ENCODE measurements at places on chromosomes 12 and 14.

GRCh38 chr12:12181511-12181910, 85.3 kb downstream of the LRP6 start:
- no peak for DNase-seq

DNA sequence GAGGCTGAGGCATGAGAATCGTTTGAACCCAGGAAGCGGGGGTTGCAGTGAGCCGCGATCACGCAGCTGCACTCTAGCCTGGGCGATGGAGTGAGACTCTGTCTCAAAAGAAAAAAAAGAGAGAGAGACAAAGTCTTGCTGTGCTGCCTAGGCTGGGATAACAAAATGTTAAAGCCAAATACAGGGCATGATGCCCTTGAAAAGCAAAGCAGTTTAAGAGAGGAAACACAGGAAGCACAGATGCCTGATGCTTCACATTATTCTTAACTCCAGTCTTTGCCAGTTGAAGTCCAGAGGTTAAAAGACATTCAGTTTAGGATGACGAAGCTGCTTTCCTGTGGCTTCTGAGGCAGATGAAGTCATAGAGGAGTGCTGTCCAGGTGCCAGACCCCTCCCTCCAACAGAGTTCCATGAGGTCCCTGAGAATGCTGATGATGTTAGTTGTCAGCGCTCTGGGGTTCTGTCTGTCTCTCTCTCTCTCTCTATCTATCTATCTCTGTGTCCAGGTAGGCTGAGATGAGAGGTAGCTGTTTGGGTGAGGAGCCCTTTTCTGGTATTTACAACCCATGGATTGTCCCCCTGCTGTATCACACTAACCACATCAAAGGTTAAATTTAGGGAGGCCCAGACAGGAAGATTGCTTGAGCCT, 4.9 kb upstream of the MRPL52 start:
- no peak for DNase-seq

DNA sequence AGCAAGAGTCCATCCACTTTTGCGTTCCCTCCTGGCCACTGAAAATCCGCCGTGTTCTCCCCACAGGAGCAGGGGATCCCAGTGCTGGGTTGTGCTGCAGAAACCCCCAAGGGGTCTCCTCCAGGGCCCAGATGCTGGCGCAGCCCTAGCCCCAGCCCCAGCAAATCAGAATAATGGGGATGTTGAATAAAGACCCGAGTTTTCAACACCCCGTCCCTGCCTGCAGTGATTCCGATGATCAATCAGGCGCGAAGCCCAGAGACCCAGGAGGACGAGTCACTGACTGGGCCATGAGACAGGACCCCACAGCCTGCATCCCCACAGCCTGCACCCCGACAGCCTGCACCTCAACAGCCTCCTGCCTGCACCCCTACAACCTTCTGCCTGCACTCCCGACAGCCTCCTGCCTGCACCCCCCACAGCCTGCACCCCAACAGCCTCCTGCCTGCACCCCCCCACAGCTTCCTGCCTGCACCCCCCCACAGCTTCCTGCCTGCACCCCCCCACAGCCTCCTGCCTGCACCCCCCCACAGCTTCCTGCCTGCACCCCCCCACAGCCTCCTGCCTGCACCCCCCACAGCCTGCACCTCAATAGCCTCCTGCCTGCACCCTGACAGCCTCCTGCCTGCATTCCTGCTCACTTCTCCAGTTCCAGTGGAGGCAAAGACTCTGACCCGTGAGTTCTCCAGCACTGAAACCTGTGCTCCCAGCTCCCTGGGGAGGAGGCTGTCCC, 37.2 kb downstream of the TNFAIP2 start:
- no peak for DNase-seq

DNA sequence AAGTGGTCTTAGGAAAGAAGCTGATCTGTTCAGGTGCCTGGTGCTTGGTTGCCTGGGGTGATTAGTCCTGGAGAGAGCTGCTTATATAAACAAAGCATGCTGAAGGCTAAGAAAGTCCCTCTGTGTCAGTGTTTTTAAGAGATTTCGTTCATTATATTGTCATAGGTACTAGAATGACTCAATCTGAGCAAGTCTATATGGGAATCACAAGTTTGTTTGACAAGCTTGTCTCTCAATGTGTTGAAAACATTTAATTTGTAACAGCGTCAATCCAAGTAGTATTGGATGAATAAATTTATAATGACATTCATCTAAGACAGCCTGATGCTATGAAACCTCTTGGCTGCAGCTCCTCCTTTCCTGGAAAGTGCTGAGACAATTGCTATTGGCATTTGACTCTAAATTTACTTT, 256.3 kb downstream of the TMTC2 start:
- DNase-seq: no peak

DNA sequence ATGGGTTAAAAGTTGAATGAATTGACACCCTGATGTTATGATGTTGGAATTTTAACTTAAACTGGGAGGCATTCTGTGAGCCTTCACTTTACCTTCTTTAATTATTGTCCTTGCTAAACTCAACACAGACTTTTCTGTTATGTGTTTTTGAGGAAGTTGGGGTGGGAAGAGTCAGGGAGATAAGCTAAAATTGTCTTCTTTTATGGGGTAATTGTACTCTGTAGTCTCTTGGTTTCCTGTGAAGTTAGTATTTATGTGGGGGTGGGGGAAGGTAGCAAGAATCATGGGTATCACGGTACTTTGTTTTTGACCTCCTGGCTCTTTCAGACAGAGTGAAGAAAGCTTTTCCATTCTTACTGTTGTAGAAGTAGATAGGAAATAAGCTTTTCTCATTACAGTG, 32.9 kb downstream of the RAB21 start:
- DNase-seq: no peak

GRCh38 chr12:104677441-104678089, 220.8 kb downstream of the CHST11 start:
- DNase-seq: no peak

DNA sequence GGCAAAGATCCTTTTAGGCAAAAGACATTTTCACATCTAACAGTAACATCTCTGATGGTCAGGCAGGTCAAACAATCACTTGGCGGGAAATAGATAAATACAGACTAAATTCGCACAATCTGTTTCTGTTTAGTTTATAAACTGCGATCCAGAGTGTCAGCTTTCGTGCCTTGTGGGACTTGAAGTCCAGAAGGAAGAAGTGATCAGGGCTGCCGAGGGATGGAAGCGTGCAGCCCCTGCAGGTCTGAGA, 245 bp upstream of the BRMS1L start:
- no peak for DNase-seq

- no peak for DNase-seq
These were observed 220.7 kb upstream of the SRRM4 start for GRCh38 chr12:118760623-118761022.

GRCh38 chr12:124610021-124610612, 42.7 kb upstream of the NCOR2 start:
- no peak for DNase-seq

- no peak for DNase-seq
These were observed 111.8 kb upstream of the DNM1L start for GRCh38 chr12:32567296-32567674.

DNA sequence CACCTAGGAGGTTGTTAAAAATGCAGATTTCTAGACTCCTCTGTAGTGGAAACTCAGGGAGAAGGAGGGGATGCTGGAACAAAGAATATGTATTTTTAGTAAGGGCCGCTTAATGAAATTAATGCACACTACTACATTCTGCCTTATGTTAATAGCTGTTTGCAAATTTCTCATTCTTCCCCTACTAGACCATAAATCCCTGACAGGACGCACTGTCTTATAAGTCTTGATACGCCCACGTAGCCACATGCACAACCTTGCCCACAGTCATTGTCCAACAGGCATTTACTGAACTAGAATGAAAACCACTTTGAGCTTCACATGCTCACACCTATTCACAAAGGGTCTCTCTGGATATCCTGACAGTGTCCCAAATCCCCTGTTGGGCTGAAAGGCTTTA, 10.5 kb downstream of the KRT2 start:
- DNase-seq: no peak

DNA sequence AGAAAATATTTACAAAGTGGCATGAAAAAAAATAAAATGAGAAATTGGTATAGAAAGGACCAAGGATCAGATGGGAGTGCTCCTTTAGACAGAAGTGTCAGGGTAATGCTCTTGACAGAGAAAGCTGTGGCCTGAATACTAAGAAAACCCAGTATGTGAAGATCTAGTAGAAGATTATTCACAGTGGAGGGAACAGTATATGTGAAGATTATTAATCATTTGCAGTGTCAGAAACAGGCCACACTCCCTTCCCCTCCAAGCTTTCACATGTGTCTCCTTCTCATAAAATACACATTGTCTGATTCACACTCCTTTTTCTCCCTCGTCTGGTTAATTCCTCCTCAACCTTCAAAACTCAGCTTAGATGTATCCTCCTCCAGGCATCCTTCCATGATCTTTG, 41.3 kb downstream of the CAPS2 start:
- DNase-seq: no peak

- no peak for DNase-seq
These were observed 7.4 kb upstream of the IKZF4 start for GRCh38 chr12:56013482-56013881.

GRCh38 chr12:104750061-104750460, 208.0 kb downstream of the SLC41A2 start:
- no peak for DNase-seq

- DNase-seq: peak; percentile 23
These were observed 69.9 kb upstream of the CNTN1 start for GRCh38 chr12:40622246-40622838.

DNA sequence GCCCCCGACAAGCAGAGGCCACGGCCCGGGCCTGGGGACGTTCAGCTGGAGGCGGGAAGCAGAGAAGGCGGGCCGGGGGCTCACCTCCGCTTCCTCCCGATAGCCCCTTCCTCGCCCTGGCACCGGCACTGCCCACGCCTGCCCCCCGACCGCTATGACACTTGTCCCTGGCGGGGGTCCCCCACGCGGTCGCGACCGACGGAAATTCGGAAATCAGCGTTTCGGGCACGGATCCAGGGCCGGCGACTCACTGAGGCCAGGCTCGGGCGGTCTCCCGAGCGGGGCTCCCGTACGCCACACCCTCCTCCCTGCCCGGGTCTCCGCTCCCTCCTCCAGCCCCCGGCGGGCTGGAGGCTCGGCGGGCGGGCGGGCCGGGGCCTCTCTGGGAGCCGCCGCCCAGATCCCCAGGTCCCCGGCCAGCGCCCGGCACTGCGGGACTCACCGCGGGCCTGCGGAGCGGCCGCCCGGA, 581 bp downstream of the PITPNM2 start:
- DNase-seq: no peak

DNA sequence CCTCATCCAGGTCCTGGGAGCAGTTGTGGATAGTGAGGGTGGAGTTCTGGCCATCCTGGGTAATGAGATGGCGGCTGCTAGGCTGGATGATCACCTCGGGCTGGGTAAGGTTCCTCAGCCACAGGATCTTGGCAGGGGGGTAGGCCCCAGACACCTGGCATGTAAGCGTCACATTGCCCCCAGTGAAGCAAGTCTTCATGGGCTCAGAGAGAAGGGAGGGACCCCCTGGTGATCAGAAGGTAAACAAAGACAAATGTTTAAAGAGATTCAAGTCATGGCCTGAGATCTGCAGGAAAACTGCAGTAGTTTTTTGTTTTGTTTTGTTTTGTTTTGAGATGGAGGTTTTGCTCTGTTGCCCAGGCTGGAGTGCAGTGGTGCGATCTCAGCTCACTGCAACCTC, 12.8 kb upstream of the WSB2 start:
- DNase-seq: no peak

DNA sequence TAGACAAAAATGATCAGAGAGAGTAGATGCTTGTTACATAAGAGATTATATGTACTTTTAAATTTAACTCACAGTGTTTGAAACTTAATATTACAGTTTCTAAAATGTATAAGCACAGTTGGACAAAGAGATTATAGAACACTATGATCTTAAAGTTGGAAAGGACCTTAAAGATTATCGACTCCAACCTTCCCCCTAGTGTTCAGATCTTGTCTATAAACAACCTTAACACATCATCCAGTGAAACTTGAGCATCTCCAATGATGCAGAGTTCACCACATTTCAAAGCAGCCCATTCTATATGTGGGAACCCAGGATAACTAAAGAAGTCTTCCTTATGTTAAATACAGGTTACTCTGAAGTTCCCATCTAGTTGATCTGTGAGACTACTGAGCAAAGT, 480.8 kb downstream of the RMST start:
- no peak for DNase-seq

DNA sequence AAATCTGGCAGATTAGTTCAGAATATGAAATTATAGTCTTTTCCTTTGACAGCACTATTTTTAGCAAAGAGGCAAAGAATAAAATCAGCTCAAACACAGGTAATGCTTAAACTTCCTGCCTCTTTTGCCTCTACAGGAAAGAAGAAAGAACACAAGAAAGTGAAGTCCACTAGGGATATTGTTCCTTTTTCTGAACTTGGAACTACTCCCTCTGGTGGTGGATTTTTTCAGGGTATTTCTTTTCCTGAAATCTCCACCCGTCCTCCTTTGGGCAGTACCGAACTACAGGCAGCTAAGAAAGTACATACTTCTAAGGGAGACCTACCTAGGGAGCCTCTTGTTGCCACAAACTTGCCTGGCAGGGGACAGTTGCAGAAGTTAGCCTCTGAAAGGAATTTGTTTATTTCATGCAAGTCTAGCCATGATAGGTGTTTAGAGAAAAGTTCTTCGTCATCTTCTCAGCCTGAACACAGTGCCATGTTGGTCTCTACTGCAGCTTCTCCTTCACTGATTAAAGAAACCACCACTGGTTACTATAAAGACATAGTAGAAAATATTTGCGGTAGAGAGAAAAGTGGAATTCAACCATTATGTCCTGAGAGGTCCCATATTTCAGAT, 17.4 kb downstream of the TMPO start:
- peak; percentile 18 for DNase-seq

- DNase-seq: no peak
These were observed 18.9 kb downstream of the CCDC88C start for GRCh38 chr14:91398707-91399106.

GRCh38 chr14:81366214-81366613, 33.9 kb downstream of the STON2 start:
- DNase-seq: no peak

- no peak for DNase-seq
These were observed 13.7 kb downstream of the PGF start for GRCh38 chr14:74941676-74942097.

- DNase-seq: no peak
These were observed 90.5 kb downstream of the DDX51 start for GRCh38 chr12:132053338-132054330.

DNA sequence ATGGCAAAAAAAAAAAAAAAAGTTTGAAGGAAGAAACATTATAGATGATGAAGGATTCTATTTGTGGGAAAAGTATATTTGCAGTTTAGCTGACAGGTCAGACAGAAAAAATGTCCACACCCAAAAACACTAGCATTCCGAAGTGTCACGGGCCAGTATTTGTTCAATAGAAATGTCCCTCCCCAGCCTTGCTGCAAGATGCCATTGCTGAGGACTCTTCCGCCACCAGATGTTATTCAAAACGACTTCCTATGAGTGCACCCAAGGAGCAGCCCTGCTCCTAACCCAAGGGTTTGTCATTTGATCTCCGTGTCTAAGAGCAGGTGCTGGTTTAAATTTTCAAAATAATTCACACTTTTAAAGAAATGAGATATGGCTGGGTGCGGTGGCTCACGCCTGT, 163.1 kb downstream of the GCH1 start:
- no peak for DNase-seq

GRCh38 chr12:54565986-54566544, 16.7 kb downstream of the PDE1B start:
- DNase-seq: no peak
